Left ventricle myocardium inferior (tissue), 1 donor: ENCODE measurements at places on chromosomes 7 and 10. TPM values are rescaled to one million over a fixed set of nuclear protein-coding genes. Genes with fewer than 3 reads are reported as not detected.

DNA sequence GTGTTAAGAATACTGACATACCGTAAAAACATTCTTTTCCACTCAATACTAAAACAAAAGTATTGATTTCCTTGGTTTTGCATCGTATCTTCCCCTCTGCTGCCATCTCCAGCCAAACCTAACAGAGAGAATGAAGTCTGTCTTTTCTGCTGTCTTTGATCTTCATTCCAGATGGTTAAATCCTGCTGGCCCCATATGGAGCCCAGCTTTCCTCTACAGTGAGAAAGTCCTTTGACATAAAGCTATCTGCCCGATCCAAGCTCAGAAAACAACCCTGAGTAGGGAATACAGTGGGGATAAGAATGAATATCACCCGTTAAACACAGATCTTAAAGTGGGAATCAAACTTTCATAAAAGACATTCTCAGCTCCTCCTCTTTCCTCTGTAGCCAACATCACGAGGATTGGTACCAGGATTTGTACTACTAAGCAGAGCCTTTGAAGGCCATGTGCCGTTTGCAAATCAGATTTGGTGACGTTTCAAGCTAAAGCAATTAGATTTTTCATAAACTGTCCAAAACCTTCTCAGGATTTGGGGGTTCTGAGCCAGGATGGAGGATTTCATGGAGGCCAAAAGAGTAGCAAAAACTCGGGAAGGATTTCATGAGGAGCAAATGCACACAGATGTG lies 30.8 kb upstream of the GPAM start:
- H3K36me3 ChIP-seq: no peaks in the 10 kb centered on the region
- peaks cover 21% of the 10 kb centered on the region for H3K27me3 ChIP-seq
- DNase-seq: no peak
- no peak overlapping the region for H3K4me3 ChIP-seq
- H3K4me1 ChIP-seq: no peaks in the 10 kb centered on the region

DNA sequence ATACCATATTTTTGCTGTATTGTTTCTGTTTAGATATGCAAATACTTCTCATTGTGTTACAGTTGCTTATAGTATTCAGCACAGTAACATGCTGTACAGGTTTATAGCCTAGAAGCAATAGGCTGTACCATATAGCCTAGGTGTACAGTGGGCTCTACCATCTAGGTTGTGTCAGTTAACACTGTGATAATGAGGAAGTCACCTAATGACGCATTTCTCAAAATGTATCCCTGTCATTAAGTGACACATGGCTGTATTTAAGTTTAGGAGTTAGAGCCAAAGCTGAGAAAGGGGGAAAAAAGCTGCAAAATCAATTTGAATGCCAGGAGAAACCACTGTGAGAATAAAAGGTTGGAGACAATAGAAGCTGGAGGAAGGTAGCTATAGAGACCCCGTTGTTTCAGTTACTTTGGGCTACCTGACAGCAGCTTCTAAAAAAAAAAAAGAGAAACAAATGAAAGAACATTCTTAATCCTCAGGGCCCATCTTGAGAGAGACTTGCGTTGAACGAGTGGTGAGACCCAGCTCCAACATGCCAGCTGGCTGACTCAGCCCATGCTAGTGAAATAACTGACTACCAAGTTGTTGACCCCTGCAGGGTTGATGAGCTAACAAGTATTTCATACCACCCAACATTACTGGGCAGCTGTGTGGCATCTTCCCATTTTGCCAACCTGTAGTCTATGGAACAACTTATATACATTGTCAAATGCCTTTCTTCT lies 8.7 kb downstream of the STARD3NL start:
- H3K4me3 ChIP-seq: no peak overlapping the region
- H3K27ac ChIP-seq: no peak overlapping the region
- no peak for DNase-seq
- peaks cover 58% of the 10 kb centered on the region for H3K4me1 ChIP-seq
- no peaks in the 10 kb centered on the region for H3K36me3 ChIP-seq

DNA sequence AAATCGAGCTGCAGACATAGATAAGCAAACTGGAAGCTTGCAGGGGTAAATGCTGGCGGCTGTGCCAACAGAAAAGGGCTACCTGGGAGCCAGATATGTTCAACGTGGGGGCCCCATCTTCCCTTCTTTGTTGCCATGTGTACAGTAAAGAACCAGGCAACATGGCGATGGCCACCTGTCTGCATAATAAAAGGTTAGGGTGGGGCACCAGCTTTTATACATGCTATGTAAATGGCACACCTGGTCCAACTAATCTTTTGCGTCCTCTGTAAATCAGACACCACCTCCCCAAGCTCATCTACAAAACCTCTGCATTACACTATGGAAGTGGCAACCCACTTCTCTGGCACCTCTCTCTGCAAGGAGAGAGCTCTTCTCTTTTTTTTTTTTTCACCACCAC lies 13.9 kb downstream of the BUD31 start:
- H3K4me1 ChIP-seq: no peaks in the 10 kb centered on the region
- no peak overlapping the region for H3K4me3 ChIP-seq
- H3K27ac ChIP-seq: no peak overlapping the region
- H3K27me3 ChIP-seq: no peaks in the 10 kb centered on the region

- no peak overlapping the region for H3K4me3 ChIP-seq
- H3K36me3 ChIP-seq: no peaks in the 10 kb centered on the region
- no peak overlapping the region for H3K27ac ChIP-seq
- H3K4me1 ChIP-seq: peaks cover 16% of the 10 kb centered on the region
- H3K27me3 ChIP-seq: peaks cover 96% of the 10 kb centered on the region
These were observed 1.6 kb downstream of the FOXL3 start for GRCh38 chr7:291373-292092.

GRCh38 chr10:42419789-42420188 lies 218.6 kb downstream of the ZNF33B start:
- peaks cover 13% of the 10 kb centered on the region for H3K27me3 ChIP-seq
- no peak for DNase-seq
- H3K4me3 ChIP-seq: no peak overlapping the region
- no peak overlapping the region for H3K27ac ChIP-seq
- no peaks in the 10 kb centered on the region for H3K4me1 ChIP-seq

GRCh38 chr10:31578951-31579350 lies 259.9 kb downstream of the ZEB1 start:
- no peaks in the 10 kb centered on the region for H3K36me3 ChIP-seq
- H3K27me3 ChIP-seq: no peaks in the 10 kb centered on the region
- H3K4me1 ChIP-seq: peaks cover 33% of the 10 kb centered on the region
- no peak for DNase-seq

DNA sequence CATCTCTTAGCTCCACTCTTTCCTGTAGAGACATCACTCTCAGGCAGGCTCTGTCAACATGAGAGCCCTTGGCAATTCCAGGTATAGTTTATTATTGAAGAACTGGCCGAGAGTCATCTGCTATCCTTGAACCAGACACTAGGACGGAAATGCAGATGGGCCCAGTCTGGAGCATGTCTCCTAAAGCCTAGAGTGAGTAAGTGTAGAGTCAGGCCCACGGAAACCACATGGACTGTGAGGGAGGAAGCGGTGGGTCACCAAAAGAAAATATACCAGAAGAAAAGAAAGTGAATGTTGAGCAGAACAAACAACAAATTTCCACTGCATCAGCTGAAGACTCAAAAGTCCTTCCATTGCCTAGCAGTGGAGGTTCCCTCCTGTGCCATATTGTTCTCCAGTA lies 15.7 kb upstream of the RELN start:
- no peaks in the 10 kb centered on the region for H3K27me3 ChIP-seq
- no peak overlapping the region for H3K27ac ChIP-seq
- no peaks in the 10 kb centered on the region for H3K4me1 ChIP-seq
- DNase-seq: no peak
- H3K36me3 ChIP-seq: no peaks in the 10 kb centered on the region
- no peak overlapping the region for H3K4me3 ChIP-seq

DNA sequence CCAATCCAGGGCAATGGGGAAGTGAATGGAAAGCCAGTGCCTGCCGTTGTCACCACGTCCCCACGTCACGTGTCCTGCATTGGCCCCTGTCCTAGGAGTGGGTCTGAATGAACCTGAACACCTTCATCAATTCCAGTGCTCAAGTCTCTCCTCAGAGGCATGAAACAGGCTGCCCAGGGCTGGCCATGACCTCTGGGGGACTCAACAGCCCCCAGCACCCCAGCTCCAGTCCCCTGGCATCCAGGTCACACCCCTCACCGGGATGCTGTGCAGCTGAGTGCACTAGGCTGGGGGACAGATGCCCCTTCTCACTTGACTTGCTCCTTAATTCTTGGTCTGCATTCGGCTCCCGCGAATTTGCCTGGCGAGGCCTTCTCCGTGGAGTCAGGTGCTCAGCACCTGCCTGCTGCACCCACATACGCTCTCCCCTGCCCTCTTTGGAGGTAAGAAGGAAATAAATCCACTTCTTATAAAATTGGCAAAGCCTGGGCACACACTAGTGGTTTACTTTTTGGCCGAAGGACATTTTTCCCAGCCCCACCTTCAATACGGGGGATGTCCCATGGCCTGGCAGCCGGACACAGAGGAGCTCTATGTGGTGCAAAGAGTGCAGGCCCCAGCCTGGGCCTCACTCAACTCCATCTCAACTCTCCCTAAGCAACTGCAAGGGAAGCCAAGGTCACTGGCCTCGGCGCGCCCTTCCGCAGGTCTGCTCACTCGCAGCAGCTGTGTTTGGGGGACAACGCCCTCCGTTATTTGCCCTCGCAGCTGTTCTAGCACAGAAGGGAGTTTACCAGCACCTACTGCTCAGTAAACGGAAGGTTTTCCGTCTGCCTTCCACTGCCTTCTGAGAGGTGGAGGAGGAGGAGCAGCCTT lies 77.6 kb upstream of the SHH start:
- H3K36me3 ChIP-seq: no peaks in the 10 kb centered on the region
- H3K27ac ChIP-seq: no peak overlapping the region
- H3K27me3 ChIP-seq: peaks cover 32% of the 10 kb centered on the region
- H3K4me3 ChIP-seq: no peak overlapping the region

DNA sequence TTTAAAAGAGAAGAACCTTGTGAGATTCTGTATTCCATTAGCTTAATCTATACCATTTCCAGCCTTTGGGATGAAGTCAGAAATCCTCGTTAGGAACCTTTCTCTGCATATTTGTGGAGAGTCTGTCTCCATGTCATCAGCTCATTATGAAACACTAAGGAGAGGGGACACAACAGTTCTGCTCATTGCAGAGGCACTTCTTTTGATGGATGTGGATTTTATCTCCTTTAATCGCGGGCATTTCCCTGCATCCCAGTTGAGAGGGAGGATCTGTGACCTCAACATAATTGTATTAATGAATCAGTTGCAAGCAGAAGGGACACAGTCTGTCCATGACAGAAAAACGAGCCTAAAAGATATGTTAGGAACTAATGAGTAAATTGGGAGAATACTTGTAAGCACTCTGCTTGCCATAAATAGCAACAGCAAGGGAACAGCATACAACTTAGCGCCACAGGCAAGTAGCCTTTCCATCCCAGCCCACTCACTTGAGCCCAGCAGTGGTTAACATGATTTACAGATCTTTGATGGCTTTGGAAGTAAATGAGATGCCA lies 37.9 kb downstream of the SORCS1 start:
- no peaks in the 10 kb centered on the region for H3K27me3 ChIP-seq
- no peak for DNase-seq
- no peaks in the 10 kb centered on the region for H3K4me1 ChIP-seq
- H3K4me3 ChIP-seq: no peak overlapping the region
- H3K27ac ChIP-seq: no peak overlapping the region

DNA sequence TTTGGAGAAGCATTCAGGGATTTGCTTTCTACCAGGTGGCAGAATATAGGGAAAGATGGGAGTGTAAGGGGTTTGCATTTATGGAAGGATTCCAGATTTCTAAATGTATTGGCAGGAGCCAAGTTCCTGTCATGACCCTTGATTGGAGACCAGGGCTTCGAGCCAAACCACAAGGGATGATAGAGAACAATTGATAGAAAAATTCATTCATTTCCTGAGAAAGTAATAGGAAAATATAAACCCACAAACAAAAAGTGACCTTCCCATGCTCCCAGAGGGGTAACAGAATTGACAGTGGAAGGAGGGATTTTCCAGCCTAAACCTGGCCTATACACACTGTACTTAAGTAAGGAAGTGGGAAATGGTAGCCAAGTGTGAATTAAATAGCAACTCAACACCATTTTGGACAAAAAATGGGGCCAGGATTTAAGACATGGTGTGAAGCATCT lies 22.4 kb upstream of the IFIT2 start:
- no peak overlapping the region for H3K4me3 ChIP-seq
- no peaks in the 10 kb centered on the region for H3K36me3 ChIP-seq
- peak overlapping the region; percentile 79 for H3K27ac ChIP-seq
- H3K4me1 ChIP-seq: peaks cover 49% of the 10 kb centered on the region
- DNase-seq: no peak

DNA sequence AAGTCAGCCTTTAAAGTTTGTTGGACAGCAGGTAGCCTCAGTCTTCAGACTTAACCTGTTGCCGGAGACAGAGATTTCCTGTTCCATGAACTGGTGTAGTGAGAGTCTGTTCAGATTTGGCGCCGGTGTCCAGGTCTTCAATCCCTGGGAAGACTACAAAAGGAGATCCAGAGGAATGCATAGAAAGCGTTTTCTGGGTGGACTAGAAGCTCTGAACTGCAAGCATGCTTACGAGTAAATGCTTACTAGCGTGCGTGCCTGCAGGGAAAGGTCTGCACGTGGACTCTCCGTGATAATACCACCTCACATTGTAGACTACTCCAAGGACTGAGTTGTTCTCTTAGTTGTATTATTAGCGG lies 878 bp downstream of the GLRX3 start:
- peaks cover 61% of the 10 kb centered on the region for H3K4me1 ChIP-seq
- no peaks in the 10 kb centered on the region for H3K36me3 ChIP-seq
- peak overlapping the region; percentile 96 for H3K27ac ChIP-seq
- no peaks in the 10 kb centered on the region for H3K27me3 ChIP-seq
- no peak for DNase-seq

- H3K4me3 ChIP-seq: peak overlapping the region; percentile 30
- peak; percentile 72 for DNase-seq
- H3K4me1 ChIP-seq: peaks cover 11% of the 10 kb centered on the region
- H3K36me3 ChIP-seq: no peaks in the 10 kb centered on the region
These were observed 85.5 kb downstream of the PRTFDC1 start for GRCh38 chr10:24866604-24867583.

DNA sequence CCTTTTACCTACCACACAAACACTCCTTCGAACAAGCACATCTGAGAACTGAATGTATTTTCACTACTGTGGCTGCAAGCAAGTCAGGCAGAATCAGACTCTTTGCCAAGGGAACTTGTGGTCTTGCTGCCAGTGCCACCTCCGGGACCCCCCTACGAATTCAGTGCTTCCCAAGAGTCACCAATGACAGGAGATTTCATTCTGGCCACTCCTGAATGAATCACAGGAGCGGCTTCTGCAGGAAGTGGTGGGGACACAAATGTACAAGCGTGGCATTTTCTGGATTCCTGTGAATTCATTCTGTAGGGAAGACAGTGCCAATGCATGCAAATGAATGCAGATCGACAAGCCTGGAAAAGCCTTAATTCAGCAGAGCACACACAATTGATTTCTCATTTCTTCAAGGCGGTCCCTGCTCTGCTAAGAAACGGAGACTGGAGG lies 161.2 kb downstream of the CAMK1D start:
- H3K27me3 ChIP-seq: no peaks in the 10 kb centered on the region
- H3K4me1 ChIP-seq: no peaks in the 10 kb centered on the region
- no peak overlapping the region for H3K27ac ChIP-seq
- DNase-seq: no peak
- no peaks in the 10 kb centered on the region for H3K36me3 ChIP-seq
- H3K4me3 ChIP-seq: no peak overlapping the region

Gene STEAP1B
- 0.63 TPM for total RNA-seq

Gene COL26A1
- not detected for total RNA-seq

Gene R3HCC1L
- total RNA-seq: 5.9 TPM

Gene RBM48
- total RNA-seq: 14.1 TPM
